ENCODE measurements at places on chromosomes 5 and 9. TPM values are rescaled to one million over a fixed set of nuclear protein-coding genes. Genes with fewer than 3 reads are reported as not detected.

IFNA21 gene
- total RNA-seq, result not detected

SLC2A8 gene
- total RNA-seq, result 21.1 TPM

SPINK6 gene
- not detected for total RNA-seq

PCDHA1 gene
- not detected for total RNA-seq

DNA sequence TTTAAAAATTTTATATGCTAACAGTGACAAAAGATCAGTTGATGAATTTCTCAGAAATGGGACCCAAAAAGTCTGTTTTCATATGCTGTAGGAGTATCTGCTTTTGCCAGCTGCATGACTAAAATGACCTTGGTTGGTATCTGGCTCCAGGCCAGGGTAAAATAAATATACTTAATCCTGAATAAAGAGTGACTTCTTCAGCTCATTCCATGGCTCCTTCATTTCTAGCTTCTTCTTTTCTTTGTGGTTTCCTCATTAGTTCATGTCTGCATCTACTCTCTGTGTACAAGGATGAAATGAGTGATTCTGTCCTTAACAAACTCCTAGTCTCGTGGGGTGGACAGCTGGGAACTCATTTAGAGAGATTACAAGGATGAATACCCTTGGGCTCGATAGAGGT, 36.0 kb downstream of the RCL1 start:
- no peak overlapping the region for H3K4me3 ChIP-seq
- H3K27ac ChIP-seq, result no peak overlapping the region
- no peaks in the 10 kb centered on the region for H3K4me1 ChIP-seq
- H3K36me3 ChIP-seq, result peaks cover 8% of the 10 kb centered on the region

DNA sequence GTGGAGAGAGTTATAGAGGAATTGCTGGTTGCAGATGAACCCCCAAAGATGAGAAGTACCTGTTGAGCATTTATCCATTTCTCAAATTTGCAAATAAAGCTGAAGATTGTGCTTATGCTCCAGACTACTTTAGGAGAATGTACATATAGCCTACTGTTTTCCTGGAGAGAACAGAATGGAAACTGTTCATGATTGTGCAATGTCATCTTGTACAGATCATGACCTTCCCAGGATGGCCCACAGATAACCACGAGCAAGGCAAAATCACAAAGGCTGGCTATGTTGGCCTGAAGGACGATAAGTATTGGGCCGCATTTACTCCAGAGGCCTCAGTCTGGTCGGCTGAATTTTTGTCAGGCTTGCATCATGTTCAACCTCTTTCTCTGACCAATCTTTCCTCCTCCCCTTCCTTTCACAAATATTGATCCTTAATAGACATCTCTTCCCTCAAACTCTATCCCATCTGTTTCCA, 28.5 kb upstream of the RICTOR start:
- H3K4me3 ChIP-seq, result no peak overlapping the region
- no peak overlapping the region for H3K27ac ChIP-seq
- DNase-seq, result no peak
- peaks cover 40% of the 10 kb centered on the region for H3K36me3 ChIP-seq

- no peak for DNase-seq
- peak overlapping the region; percentile 89 for H3K4me3 ChIP-seq
- peaks cover 38% of the 10 kb centered on the region for H3K4me1 ChIP-seq
- no peaks in the 10 kb centered on the region for H3K27me3 ChIP-seq
Measured at GRCh38 chr5:140565024-140565779, 574 bp downstream of the SLC35A4 start.

DNA sequence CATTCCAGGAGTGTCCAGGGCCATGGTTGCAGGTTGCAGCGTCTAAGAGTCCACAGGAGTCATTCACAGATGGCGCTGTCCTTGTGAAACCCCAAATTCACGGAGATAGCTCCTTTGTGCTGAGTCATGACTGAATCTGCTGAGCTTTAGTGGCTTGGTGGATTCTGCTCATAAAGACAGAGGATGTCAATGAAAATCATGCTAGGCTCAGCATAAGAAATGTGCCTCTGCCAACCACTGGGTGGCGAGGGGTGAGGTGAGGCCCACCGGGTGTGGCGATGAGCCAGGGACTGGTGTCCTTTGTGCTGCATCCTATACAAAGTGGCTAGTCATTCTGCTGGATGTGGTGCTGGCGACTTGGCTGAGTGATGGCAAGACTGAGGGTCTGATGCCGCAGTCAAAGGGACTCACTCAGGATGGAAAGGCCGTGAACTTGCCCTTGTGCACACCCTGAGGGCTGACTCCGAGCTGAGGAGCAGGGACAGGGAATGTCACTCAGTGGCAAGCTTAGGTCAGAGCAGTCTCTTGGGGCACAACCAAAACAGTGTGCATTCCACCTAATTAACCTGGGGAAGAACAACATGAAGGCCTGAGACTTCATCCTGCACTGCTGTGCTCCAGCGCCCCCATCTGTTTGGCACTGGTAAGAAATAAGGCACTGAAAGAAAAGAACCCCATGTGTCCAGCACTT, 71.5 kb downstream of the DAP start:
- no peaks in the 10 kb centered on the region for H3K27me3 ChIP-seq
- H3K4me3 ChIP-seq, result no peak overlapping the region
- H3K4me1 ChIP-seq, result no peaks in the 10 kb centered on the region
- no peak overlapping the region for H3K27ac ChIP-seq
- H3K36me3 ChIP-seq, result no peaks in the 10 kb centered on the region

DNA sequence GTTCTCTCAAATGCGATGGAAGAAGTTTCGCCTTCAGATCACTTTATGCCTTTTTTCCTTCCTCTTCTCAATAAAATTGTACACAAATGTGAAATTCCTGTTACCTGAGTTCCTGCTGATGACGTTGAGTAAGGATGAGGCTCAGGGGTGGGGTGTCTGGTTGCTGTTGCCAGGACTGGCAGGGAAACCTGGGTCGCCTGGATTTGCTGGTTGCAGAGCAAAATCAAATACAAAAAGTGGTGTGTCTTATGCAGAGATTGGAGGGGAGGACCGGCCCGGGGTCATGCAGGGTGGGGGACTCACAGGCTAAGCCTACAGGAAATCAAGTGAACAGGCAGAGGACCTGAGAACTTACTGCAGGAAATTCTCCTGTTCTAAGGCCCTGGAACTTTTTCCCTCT, 39.2 kb downstream of the ANXA2R start:
- no peaks in the 10 kb centered on the region for H3K36me3 ChIP-seq
- no peak for DNase-seq
- H3K27ac ChIP-seq, result no peak overlapping the region
- H3K4me1 ChIP-seq, result peaks cover 12% of the 10 kb centered on the region
- no peak overlapping the region for H3K4me3 ChIP-seq
- peaks cover 11% of the 10 kb centered on the region for H3K27me3 ChIP-seq

DNA sequence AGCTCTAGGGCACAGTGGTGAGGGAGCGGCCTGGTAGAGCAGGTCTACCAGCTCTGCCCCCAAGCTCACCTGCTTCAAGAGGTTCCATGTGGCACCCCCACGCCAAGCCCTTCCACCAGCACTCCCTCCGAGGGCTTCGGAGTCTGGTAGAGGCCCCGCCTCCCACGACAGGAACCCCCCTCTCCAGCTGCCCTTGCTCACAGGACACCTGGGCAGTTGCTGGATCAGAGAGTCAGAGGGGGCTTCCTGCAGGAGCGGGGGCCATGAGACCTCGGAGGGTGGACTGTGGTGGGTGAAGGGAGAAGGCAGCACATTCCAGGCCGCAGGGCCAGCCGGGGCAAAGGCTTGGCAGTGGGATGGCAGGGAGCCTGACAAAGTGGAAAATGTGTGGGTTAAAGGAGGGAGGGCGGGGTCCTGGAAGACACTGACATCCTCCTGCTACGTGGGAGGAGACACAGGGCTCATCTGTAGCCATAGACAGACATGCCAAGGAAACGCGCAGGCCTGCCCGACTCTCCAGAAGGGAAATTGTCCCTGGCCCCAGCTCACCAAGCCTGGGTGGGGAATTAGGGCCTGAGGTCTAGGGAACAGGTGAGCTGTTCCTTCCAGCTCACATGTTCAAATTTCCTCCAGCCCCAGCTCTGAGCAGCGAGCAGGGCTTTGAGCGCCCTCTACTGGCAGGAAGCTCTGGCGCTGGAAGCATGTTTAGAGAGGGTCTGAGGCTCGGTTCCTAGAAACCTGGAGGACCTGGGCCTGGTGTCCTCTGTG, 74.2 kb downstream of the NTNG2 start:
- H3K4me3 ChIP-seq, result no peak overlapping the region
- no peaks in the 10 kb centered on the region for H3K36me3 ChIP-seq
- H3K4me1 ChIP-seq, result peaks cover 18% of the 10 kb centered on the region
- DNase-seq, result peak; percentile 90
- H3K27me3 ChIP-seq, result no peaks in the 10 kb centered on the region

DNA sequence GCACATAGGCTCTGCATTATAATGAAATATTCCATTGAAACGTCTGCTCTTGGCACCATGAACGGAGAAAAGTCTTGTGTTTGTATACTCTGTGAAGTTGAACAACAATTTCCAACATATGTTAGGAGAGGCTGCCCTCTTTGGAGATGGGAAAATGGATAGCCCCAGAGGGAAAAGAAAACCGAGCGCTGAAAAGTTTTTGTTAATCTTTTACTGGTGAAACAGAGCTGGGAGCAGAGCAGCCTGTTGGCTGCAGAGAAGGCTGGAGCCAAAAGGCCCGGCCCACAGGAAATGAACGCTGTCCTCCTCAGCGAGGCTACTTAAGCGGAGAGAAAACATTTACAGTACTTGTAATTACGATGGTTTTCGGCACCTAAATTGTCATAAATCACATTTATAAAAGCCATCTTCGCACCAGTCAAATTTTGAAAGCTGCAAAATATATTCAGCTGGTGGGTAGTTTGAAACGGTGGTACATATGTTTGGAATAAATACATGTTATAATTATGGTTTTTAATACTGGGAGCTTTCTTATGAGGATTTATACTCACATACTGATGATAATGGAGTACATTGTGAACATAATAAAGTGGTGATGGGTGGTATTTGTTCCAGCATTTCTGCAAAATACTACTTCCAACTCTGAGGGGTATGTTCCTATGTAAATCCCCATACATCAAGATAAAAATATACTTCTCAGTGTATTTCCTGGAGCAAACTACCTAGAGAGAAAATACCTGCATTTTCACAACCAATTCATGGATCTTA, 129.6 kb upstream of the CNTLN start:
- H3K27me3 ChIP-seq, result no peaks in the 10 kb centered on the region
- H3K4me3 ChIP-seq, result no peak overlapping the region
- H3K36me3 ChIP-seq, result no peaks in the 10 kb centered on the region
- H3K4me1 ChIP-seq, result no peaks in the 10 kb centered on the region

All from natural killer cell (primary cell).